CD4-positive, CD25-positive, alpha-beta regulatory T cell (primary cell): ENCODE measurements at places on chromosomes 7 and 10. TPM values are rescaled to one million over a fixed set of nuclear protein-coding genes. Genes with fewer than 3 reads are reported as not detected.
A peak's percentile ranks its signal among the peaks of the same experiment; 100 is the strongest.

Gene LRRTM3
- total RNA-seq: not detected

GRCh38 chr7:57425969-57426628 lies 23.9 kb upstream of the ZNF716 start:
- no peak for DNase-seq

- DNase-seq: no peak
Observed at GRCh38 chr7:27203365-27203953, 3.6 kb upstream of the HOXA13 start.

DNA sequence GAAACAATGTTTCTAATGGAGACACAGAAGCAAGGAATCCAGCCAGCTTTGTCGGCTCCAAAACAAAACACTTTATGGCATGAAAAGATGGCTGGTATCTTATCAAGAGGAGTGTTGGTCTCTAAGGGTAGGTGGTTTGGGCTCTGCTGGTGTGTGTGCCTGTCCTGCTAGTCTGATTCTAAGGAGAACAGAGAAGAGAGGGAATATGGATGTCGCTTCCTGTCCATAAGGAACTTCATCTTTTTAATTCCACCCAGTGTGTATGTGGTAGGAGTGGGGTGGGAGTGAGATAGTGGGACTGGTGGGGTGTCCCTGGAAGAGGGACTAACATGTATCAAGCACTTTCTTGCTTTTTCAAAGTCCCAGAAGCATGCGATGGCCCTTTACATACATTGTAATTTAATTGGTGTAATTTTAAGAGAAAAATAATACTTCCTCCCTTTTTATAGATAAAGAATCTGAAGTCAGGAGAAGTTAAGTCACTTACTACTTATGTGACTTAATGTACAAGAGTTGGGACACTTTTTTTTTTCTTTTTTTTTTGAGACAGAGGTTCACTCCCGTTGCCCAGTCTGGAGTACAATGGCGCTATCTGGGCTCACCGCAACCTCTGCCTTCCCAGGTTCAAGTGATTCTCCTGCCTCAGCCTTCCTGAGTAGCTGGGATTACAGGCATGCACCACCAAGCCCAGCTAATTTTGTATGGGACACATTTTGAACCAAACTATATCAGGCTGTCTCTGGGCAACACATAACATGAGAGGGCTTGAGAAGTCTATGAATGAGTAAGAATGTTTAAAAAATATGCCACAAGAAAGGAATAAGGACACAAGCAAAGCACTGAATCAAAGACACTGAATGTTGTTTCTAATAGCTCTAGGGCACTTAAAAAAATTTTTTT lies 18.8 kb downstream of the NT5C3A start:
- no peak for DNase-seq

Gene CALML5
- total RNA-seq: not detected

GRCh38 chr10:67861750-67862432 lies 22.6 kb upstream of the SIRT1 start:
- DNase-seq: no peak

- DNase-seq: no peak
Observed at GRCh38 chr10:116245156-116245555, 27.9 kb downstream of the GFRA1 start.

- DNase-seq: no peak
Observed at GRCh38 chr7:76352193-76352592, 6.6 kb downstream of the YWHAG start.

DNA sequence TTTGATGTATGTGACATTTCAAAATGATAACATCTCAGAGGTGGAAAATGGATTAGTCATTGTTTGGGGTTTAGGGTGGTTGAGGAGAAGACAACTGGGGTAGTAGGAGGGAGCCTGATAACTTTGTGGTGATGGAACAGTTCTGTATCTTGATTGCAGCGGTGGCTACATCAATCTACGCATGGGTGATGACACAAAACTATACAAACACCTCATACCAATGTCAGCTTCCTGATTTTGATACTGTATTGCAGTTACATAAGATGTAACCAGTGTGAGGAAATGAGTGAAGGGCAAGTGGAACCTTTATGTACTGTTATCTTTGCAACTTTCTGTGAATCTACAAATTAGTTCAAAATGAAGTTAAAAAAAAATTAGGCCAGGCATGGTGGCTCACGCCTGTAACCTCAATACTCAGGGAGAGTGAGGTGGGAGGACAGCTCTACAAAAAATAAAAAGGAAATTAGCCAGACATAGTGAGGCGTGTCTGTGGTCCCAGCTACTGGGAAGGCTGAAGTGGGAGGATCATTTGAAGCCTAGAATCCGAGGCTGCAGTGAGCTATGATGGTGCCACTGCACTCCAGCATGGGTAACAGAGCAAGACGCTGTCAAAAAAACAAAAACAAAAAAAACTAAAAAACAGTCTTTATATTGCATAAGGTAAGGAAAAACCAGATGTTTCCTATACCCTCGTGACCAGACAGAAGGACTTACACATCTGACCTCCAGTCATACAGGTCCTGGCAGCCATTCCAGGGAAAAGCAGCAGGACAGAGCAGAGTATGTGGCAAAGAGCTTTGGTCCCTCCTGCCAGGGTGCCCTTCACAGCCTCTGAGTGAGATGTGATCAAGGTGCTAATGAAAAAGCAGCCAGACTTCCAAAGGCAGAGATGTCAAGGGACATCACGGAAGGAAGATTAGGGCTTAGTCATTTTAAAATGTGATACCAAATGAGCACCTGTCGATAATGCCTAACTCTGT lies 50.8 kb downstream of the CYTH3 start:
- peak; percentile 20 for DNase-seq

Gene KBTBD2
- total RNA-seq: 121 TPM

DNA sequence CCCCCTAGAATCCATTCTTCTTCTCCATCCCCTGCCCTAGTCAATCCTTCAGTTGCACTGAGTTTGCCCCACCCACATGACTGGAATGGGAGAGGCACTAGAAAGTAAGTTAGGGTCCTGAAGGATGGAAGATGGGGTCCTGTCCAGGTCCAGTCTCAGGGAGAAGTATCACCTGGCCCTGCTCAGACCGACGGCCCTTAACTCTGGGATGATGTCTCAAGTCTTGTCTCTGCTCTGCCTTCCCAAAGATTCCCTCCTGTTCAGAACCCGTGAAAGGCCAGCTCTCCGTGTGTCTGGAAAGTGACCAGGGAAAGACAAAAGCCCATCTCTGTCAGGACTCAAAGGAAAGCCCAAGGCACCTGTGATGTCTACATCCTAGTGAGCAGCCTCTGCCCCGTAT lies 88.8 kb downstream of the OAT start:
- DNase-seq: no peak

GRCh38 chr7:145030754-145031153 lies 194.9 kb upstream of the TPK1 start:
- no peak for DNase-seq

- no peak for DNase-seq
Observed at GRCh38 chr7:117322741-117323304, at the start of gene WNT2. TSS of gene WNT2 (minus strand) at chr7:117323058. CDS start at chr7:117322989, 69 bp downstream.

GRCh38 chr10:50937230-50937907 lies 51.9 kb upstream of the A1CF start:
- DNase-seq: no peak

- DNase-seq: no peak
Observed at GRCh38 chr10:97333351-97333600, 1.3 kb downstream of the FRAT2 start.

Gene PCLO
- not detected for total RNA-seq

DNA sequence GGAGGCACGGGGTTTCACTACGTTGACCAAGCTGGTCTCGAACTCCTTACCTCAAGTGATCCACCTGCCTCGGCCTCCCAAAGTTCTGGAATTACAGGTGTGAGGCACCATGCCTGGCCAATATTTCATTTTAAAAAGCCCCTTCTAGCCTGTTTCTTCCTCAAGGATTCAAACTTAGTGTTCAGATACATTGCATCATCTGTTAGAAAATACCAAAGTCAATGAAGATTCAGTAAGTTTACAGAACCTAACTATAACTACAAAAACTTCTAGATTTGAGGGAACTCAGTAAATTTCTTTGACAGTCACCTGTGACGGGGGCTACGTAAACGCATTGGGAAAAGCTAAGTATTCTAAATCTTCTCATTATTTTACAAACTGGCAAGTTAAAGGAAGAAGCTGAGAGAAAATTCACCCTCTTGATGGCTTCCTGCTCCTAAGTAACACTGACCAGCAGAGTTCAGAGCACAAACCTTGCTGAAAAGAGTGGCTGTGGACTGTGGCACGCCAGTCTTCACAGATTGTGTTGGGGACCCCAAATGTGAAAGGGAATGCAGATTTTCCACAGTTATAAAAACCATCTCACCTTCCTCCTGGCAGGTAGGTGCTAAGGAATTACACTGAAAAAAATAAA lies 162.2 kb downstream of the PKD1L1 start:
- DNase-seq: no peak

- DNase-seq: no peak
Observed at GRCh38 chr7:91182819-91183764, 81.1 kb upstream of the FZD1 start.

- DNase-seq: no peak
Observed at GRCh38 chr7:144414815-144415214, 11.3 kb upstream of the NOBOX start.

Gene UCMA
- not detected for total RNA-seq

Gene PBLD
- 1.2 TPM for total RNA-seq

GRCh38 chr7:122337011-122337410 lies 32.5 kb upstream of the FEZF1 start:
- DNase-seq: no peak

- DNase-seq: no peak
Observed at GRCh38 chr10:52770904-52771303, 1.7 kb downstream of the MBL2 start.

Gene SLC4A2
- 71.7 TPM for total RNA-seq

Gene HTR5A
- not detected for total RNA-seq

Gene ZP3
- total RNA-seq: 2.2 TPM

DNA sequence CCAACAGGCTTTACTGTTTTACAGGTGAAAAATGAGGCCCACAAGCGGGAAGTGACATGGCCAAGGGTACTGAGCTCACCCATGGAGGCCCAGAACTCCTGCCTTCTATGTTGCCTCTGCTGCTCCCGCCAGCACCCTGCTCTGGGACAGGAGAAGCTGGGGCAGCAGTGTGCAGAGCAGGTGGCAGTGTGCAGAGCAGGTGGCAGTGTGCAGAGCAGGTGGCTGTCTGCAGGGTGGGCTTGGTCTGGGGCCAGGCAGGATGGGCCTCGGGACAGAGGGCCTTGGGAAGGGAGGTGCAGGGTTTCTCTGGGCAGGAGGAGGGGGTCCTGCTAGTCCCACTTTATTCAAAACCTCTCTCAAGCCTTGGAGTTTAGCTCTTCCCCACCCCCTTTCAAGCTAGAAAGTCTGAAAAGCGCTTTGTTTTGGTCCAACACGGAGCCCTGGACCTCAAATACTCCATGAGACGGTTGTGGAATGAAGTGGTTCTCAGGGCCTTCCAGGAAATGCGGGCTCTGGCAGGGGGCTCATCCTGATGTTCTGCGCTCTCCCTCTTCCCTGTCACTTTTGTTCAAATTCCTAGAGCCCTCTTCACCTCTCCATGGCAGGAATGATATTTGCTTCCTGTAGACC lies 26.8 kb downstream of the TSPAN15 start:
- DNase-seq: no peak

DNA sequence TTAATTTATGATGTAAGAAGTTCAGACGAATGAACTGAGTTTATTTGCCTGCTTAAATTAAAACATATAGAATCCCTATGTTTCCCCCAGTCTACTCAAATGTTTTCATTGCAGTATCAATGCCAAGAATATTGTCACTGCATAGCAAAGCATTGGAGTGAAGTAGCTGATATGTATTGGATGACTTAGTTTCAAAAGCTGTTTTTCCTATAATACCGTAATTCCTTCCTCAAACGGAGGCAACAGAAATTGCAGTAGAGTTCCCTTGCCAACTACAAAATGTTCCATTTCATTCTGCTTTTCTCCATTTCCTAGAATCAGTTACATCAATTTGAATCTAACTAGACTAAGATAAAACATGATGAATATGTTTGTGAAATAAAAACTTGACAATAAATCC lies 174.1 kb downstream of the CNTNAP2 start:
- no peak for DNase-seq

Gene PDZD8
- total RNA-seq: 30.4 TPM

Gene THSD7A
- 0.02 TPM for total RNA-seq

Gene AKR1D1
- not detected for total RNA-seq

Gene ZNF365
- 13.8 TPM for total RNA-seq

Gene OR2A12
- total RNA-seq: not detected

GRCh38 chr7:128425850-128426249 lies 16.1 kb upstream of the IMPDH1 start:
- DNase-seq: peak; percentile 78
